ENCODE measurements at places on chromosomes 3 and 15.

DNA sequence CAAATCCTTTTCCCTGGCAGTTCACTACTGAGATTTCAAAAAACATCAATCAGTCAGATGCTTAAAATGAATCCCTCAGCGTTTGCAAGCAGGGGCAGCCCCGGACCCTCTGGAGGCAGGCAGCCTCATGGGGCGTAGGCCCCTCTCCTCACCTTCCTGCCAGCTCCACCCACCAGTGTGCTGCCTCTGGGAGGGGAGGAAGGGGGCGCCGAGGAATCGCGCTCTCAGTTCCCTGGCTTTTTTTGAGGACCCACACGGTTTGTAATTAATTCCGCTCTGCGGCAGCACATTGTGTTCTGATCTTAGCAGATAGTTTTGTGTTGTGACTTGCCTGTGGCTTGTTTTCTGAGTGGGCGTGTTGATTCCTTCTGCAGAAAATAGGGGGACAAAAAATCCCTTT is 159.9 kb downstream of the KLF13 start:
- DNase-seq: no peak

GRCh38 chr15:42092398-42093318 is 1.7 kb downstream of the PLA2G4D start:
- DNase-seq: no peak

- no peak for DNase-seq
Observed at GRCh38 chr3:99949956-99950670, 132.5 kb downstream of the CMSS1 start.

GRCh38 chr15:39564972-39565665 is 15.8 kb upstream of the THBS1 start:
- no peak for DNase-seq

GRCh38 chr3:53084310-53085001 is 38.6 kb upstream of the SFMBT1 start:
- no peak for DNase-seq

- no peak for DNase-seq
Observed at GRCh38 chr3:75101329-75102147, 487.1 kb upstream of the CNTN3 start.

GRCh38 chr15:38748710-38749109 is 184.1 kb upstream of the RASGRP1 start:
- DNase-seq: no peak

DNA sequence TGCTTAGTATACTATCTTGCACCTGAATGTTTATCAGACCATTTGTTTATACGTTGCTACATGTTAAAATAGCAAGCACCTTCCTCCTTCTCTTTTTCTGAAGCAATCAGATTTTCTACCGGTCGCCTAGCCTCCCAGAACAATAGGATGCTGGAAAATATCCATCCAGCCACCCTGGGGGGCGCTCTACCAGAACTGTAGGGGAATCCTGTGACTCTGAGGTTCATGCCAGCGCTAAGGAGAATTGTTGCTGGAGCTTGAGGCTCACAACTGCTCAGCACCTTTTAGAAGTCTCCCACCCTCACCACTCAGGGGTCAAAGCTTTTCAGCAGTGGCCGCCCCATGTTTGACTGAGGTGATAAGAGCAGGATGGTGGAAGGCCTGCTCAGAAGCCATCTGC is 27.5 kb downstream of the SQOR start:
- no peak for DNase-seq

DNA sequence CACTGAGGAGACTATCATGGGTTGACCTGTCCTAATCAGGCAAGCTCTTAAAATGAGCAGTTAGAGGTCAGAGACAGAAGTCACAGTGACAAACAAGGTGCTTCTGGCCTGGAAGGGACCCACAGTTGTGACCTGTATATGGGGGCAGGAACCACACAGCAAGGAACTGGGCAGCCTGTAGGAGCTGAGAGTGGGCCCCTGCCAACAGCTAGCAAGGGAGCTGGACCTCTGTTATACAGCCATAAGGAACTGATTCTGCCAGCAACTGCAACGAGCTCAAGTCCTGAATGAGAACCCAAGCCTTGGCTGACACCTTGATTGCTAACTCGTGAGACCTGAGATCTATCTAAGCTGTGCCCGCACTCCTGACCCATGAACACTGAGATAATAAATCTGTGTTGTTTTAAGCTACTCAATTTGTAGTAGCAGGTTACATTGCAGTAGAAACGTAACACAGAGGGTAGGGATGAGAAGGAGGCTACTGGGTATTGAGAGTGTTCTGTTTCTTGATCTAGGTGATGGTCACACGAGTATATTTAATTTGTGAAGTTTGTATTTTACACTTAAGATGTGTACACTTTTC is 44.5 kb upstream of the MAGI1 start:
- DNase-seq: no peak

DNA sequence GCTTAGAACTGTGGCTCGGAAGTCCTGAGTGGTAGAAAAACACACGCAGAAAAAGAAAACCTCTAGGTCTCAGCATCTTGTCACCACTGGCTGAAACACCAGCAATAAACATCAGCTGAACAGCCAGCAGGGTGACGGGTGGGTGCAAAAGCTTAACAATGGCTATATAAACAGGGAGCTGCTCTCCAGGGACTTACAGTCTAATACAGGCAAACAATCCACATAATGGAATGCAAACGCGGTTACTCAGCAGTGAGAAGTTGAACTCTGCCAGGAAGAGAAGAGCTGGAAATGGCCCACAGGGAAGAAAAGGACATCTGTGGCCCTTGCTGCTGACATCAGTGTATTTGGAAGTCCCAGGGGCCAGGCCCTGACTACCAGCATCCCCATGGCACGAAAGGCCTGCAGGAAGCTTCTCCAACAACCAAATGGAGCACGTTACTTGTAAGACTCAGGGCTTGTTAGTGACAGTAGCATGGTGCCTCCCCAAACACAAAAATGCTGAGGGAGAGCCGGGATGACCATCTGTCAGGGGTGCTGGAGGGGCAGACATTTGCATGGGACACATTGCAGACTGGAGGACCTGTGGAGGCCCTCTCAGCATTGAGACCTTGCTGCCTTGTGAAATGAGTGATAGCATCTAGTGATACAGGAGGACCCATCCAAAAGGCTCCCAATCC is 3.0 kb downstream of the HEG1 start:
- no peak for DNase-seq

DNA sequence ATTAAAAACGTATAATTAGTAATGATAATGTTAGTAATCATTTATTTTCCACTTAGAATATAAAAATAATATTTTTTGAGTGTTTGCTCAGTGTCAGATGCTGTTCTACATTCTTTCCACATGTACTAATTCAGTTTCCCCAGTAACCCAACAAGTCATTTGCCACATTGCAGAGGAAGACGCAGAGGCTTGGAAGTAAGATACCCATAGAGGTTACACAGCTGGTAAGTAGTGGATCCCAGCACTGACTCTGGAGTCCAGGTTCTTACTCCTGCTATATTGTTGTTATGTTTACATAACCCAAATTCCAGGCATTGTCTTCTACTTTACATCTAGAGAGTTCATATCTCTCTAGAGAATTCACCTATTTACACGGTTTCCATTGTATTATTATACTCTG is 48.2 kb upstream of the MYO5C start:
- DNase-seq: no peak

DNA sequence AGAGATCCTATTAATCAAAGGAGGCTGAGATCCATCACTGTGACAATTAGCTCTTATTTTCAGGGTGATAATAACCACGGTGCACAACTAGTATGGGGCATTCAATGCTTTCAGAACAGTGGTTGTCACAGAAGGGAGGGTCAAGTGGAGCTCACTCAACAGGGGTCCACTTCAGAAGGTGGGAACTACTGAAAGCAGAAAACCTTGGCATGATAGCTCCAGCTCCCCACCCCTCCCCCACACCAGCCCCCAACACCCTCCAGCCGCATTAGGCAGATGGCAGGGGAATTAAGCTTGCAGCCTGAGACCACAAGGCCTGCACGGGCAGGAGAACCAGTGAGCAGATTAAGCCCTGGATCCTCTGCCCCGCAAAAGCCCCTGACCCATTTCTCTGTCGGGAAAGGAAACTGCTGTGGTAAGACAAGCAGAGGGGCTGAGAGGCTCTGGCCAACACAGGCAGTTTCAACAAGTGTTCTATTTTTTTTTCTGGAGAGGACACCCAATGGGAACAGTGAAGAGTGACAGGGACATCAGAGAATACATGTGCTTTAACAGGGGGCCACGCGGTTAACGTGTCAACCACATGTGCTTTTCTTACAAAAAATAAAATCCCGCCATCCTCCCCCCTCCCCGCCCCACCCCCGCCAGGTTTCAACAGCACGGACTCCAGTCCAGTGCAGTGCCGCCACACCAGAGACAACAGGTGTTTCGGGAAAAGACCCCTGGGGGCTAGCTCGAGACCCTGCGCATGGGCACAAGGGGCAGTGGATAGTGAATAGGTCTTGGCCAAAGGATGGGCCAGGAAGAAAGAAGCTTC is 997 bp downstream of the FYCO1 start:
- no peak for DNase-seq

- no peak for DNase-seq
Observed at GRCh38 chr3:102034639-102035451, 185.5 kb downstream of the NFKBIZ start.

GRCh38 chr15:58110999-58111717 is 27.0 kb upstream of the AQP9 start:
- no peak for DNase-seq

DNA sequence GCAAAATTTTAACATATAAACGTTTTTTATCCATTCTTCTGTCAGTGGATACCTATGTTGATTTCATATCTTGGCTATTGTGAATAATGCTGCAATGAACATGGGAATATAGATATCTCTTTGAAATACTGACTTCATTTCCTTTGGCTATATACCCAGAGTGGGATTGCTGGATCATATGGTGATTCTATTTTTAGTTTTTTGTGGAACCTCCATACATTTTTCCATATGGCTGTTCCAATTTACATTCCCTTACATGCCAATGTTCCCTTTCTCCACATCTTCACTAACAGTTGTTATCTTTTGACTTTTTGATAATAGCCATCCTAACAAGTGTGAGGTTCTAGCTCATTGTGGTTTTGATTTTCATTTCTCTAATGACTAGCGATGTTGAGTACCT is 344.6 kb downstream of the EPHA3 start:
- DNase-seq: no peak

DNA sequence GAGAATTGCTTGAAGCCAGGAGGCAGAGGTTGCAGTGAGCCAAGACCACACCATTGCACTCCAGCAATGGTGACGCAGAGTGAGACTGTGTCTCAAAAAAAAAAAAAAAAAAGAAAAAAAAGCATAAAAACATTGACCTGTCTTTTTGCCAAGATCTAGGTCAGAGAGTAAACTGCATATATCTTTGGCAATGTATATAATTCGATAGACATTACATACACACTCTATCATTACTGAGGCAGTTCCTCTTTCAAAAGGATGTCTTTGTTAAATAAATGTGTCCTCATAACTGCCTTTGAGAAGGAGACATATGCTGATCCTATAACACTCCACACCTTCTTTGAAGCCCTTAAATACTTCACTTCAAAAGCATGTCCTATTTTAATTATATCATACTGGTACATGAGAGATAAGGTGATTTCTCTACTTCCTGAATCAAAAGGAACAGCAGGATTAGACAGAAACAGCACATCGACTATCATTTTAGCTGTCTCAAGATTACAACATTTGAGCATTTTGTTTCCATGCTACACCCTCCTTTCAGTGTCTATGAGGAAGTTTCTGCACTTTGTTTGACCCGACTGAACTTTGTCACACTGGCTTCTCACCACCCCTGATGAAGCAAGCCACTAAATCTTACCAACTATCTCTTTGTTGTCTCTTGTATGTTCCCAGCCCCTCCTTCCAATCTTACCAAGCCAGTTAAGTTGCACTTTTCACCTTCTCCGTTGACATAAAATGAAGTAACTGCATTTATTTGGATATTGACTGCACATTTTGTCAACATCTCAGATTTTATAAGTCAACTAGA is 335.8 kb downstream of the MECOM start:
- no peak for DNase-seq

- DNase-seq: no peak
Observed at GRCh38 chr15:35142578-35142977, 57.5 kb upstream of the NANOGP8 start.

DNA sequence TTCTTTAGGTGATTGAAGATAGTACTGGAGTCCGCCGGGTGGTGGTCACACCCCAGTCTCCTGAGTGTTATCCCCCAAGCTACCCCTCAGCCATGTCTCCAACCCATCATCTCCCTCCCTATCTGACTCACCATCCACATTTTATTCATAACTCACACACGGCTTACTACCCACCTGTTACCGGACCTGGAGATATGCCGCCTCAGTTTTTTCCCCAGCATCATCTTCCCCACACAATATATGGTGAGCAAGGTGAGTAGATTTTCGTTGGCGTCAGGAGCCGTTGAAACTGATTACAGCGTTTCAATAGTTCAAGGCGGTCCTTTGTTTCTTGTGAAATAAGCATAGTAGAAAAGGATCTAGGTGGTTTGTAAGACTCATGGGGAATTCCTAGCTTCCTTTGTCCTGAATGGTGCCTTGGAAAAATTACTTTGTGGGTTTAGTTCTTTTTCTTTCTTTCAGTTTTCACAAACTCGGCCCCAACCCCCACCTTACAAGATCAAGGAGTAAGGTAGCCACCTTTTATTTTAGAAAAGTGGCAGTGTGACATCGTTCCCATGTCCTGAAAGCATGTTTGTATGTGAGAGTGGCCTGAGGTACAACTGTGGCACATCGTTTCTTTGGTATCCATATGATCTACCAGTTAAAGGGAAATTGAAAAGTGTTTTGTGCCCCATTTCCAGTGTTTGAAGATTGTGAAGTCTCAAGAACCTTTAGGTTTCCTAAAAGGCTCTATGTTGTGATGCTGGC is 200.6 kb downstream of the GHSR start:
- no peak for DNase-seq

DNA sequence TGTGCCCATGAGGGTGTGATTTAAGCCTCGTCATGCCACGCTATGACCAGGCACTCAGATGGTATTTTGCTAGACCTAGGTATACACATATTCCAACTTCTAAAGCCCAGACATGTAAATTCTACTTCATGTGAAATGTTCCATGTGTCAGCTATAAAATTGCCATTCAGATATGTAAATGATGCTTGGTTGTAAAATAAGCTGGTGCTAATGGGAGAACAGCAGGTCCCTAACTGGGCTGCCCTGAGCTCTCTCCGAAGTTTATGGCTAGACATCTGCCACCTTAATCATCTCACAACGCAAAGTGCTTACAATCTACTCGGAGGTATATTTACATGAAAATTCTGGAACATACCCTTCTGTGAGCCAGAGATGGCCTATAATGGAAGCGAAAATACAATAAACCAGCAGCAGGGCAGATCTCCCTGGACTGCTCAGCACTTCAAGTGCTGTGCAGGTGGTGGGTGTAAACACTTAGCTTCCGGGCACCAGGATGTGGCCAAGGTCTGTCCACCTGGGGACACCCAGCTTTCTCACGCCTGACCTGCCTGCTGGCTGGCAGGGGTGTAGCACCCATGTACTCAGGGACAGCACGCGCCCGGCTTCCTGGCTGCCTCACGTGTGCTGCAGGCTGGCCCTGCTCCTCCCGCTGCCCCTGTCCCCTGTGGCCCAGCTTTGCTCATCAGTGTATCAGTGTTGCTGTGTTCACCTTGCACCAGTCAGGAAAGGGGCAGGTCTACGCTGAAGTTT is 82.0 kb downstream of the CHDH start:
- no peak for DNase-seq
